Stimulated activated CD8-positive, alpha-beta memory T cell treated with anti-CD3 and anti-CD28 coated beads, Interleukin-7, amount 100 ng/mL, for 24 hours (primary cell): ENCODE measurements at places on chromosomes 1 and 21.

DNA sequence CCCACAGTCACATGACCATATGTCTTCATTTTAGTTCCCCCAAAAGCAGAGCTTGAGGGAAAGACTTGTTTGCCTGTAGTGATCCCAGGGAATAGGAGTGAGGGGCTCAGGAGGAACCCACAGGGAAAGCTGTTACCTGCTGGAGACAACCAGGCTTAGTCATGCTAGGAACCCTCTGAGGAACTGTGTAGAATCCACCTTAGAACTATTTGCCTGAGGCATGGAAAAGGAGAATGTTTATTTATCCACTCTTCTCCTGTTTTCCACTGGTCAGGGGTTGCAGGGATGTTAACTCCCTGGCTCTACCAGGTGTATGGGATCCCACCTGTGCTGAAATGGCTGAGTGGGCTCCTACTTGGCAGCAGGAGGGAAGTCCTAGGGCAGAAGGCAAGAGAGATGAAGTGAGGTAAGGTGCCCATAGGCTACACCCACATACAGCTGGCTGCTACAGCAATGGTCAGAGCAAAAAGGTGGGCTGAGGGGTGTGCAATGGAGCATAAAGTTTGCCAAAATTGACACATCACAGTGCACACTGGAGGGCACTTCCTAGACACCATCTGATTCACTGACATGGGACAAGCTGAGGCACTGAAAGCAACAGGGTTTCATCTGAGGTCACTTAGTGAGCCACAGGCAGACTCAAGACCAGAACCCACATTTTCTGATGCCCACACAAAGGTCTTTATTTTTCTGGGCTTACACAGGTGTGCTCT, 29.7 kb upstream of the CYP4B1 start:
- no peak for DNase-seq

GRCh38 chr1:240612811-240613210, 856 bp upstream of the GREM2 start:
- DNase-seq = no peak

DNA sequence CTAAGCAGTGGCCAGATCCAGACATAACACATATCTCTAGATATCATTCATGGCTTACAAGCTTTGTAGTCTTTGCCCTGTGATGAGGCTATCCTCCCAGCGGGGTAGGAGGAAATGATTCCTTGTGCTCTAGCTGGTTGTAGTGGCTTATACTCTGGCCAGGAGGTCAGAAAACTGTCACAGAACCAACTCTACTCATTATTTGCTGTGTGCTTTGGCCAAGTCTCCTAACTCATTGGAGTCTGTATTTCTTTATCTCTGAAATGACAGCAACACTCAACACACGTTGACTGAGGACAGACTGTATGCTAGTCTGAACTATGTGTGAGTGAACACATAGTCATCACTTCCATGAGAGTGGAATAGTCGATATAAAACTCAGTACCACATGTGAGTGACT, 116.7 kb upstream of the F3 start:
- DNase-seq = no peak

DNA sequence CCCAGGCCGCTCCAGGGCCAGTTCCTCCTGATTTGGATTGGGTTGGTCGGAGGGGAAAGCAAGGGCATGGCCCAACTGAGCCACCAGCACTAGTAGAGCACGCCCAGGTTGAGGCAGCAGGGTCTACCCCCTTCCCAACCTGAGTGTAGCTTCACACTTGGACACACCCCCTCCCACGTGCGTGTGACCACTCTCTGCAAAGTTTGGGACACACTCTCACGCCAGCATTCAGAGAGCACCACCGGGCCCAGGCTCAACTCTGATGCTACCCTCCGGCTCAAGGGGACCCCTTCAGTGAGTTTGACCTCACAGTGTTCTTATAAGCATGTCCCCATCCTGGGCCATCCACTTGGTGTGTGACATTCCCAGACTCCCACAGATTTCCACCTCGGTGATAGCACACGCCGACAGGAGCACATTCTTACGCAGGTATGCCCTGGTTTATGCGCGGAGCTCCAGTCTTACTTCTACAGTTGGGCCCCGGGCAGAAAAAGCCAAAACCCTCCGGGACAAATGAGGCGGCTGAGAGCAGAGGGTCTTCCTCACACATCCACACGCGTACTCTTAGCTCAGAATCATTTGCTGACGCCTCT, 3.0 kb upstream of the DMRTA2 start:
- DNase-seq = no peak

- DNase-seq = no peak
Measured at GRCh38 chr1:94239796-94240195, 2.4 kb upstream of the ARHGAP29 start.
